ENCODE measurements at places on chromosomes 13 and 19.

- DNase-seq, result no peak
These were observed 55.7 kb downstream of the MAP4K1 start for GRCh38 chr19:38562096-38562495.

- no peak for DNase-seq
These were observed 368.5 kb downstream of the FGF14 start for GRCh38 chr13:102033386-102033785.

DNA sequence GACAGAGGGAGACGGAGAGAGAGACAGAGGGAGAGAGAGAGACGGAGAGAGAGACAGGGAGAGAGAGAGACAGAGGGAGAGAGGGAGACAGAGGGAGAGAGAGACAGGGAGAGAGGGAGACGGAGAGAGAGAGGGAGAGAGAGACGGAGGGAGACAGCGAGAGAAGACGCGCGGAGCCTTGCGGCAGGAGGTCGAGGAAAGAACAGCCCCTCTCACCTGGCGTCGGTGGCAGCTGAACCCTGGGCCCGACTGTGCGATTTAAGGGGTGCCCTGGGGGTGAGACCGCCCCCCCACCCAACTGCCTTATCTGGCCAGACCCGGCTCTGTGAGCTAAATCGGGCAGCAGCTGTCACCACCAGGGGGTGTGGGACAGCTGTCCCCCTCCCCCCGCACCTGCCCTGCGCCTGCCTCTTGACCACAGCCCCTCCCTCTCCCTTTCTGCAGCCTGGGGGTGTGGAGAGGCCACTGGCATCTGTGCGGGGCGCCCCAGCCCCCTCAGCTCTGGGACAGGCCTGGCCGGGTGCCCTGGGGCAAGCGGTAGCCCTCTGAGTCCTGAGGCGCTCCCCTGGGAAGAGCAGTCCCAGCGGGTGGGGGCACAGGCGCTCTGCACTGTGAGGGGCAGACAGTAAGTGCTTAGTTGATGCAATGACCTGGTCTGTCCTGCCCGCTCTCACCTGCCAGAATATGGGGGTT is 10.8 kb downstream of the JOSD2 start:
- DNase-seq, result no peak

- DNase-seq, result no peak
These were observed 7.0 kb upstream of the DLEU7 start for GRCh38 chr13:50850445-50850844.

DNA sequence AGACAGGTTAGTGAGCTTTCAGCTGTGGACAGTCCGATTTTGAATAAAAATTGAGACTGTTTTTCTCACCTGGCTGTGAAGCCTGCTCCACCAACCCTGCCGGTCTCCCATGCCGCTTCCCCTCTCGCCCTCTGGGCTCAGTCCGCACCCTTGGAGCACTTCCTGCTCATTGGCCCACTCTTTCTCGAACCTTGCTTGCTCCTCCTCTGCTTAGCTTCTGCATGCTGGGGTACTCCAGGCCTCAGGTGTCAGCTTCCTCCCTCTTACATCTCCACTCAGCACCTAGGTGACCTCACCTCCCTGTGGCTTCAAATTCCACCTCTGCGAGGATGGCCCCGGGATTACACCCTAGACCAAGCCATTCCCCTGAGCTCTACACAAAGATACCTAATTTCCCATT is 39.6 kb downstream of the C13orf42 start:
- DNase-seq, result no peak

All from CD8-positive, alpha-beta memory T cell (primary cell).